Stimulated activated CD4-positive, alpha-beta T cell treated with anti-CD3 and anti-CD28 coated beads, Interleukin-12 subunit alpha, Interleukin-12 subunit beta, amount 100 ng/mL, for 4 hours (primary cell): ENCODE measurements at places on chromosomes 2 and 18.

GRCh38 chr2:26609839-26610277, 31.3 kb downstream of the CIB4 start:
- DNase-seq, result peak; percentile 5

- DNase-seq, result no peak
Measured at GRCh38 chr2:24540011-24540477, 49.0 kb downstream of the NCOA1 start.

GRCh38 chr2:55478610-55479304, 40.8 kb upstream of the CFAP36 start:
- no peak for DNase-seq

DNA sequence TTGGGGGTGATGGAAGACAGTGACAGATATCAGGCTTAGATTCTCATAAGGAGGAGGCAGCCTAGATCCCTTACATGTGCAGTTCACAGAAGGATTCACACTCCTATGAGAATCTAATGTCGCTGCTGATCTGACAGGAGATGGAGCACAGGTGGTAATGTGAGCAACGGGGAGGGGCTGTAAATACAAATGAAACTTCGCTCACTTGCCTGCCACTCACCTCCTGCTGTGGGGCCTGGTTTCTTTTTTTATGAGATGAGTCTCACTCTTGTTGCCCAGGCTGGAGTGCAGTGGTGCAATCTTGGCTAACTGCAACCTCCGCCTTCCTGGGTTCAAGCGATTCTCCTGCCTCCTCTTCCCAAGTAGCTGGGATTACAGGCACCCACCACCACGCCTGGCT, 258.6 kb downstream of the EN1 start:
- no peak for DNase-seq

DNA sequence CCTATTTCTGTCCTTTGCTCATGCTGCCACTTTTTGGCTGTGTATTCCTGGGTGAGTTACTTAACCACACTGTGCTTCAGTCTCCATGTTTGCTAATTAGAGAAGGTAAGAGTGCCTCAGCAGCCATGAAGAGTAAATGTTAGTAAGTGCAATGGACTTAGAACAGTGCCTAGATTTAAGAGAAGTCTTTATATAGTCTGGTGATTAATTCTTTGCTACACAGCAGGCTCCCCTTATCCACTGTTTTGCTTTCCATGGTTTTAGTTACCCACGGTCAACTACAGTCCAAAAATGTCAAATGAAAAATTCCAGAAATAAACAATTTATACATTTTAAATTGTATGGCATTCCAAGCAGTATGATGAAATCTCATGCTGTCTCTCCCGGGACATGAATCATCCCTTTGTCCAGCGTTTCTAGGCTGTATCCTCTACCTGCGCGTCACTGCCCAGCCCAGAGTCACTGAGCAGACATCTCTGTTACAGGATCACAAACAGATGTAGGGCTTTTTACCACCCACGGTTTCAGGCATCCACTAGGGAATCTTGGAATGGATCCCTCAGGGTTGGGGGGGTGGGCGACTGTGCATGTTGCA, 91.0 kb downstream of the CTIF start:
- no peak for DNase-seq

DNA sequence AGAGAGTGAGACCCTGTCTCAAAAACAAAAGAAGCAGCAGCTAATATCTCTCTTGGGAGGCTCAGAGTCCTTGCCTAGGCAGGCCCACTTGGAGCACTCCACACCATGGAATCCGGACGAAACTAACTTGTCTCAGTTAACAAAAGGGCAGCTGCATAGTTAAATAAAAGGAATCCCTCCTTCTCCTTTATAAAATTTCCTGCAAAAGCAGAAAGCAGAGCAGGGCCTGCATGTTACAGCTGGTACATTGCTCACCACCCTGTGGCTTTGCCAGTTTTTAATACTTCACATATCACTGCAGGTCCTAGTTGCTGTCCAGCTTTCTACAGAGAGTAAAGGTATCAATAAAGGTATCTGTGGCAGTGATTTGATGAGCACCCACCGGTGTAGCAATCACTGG, 93.6 kb downstream of the ASAP2 start:
- DNase-seq, result no peak

- DNase-seq, result no peak
Measured at GRCh38 chr2:119028327-119029174, 86.6 kb downstream of the MARCO start.

- DNase-seq, result no peak
Measured at GRCh38 chr2:163605779-163606178, 130.0 kb downstream of the FIGN start.

DNA sequence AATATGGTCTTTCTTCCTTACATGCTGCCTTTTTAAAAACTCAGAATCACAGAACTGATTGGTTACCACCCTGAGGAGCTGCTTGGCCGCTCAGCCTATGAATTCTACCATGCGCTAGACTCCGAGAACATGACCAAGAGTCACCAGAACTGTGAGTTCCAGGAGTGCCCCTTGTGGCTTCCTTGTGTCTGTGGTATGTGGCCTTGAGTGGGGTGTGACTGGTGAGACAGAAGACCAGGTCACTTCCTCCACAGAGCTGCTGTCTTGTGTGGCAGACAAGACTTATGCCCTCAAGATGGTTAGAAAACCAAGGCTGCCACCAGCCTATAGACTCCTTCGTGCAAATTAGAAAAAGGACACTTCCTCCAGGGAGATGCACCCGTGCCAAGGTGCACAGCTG, 72.6 kb downstream of the EPAS1 start:
- DNase-seq, result no peak
